HTR-8/SVneo (cell line): ENCODE measurements at places on chromosomes 11 and 22.

GRCh38 chr22:22180738-22181285 lies 63.8 kb upstream of the VPREB1 start:
- DNase-seq, result no peak

- DNase-seq, result peak; percentile 89
Observed at GRCh38 chr11:44955015-44955738, 4.5 kb upstream of the TP53I11 start.

- DNase-seq, result no peak
Observed at GRCh38 chr11:107151158-107151557, 132.9 kb upstream of the GUCY1A2 start.

- DNase-seq, result no peak
Observed at GRCh38 chr22:42152661-42153270, 22.2 kb upstream of the CYP2D6 start.

- DNase-seq, result no peak
Observed at GRCh38 chr22:22810018-22810427, 77.6 kb upstream of the IGLL5 start.

DNA sequence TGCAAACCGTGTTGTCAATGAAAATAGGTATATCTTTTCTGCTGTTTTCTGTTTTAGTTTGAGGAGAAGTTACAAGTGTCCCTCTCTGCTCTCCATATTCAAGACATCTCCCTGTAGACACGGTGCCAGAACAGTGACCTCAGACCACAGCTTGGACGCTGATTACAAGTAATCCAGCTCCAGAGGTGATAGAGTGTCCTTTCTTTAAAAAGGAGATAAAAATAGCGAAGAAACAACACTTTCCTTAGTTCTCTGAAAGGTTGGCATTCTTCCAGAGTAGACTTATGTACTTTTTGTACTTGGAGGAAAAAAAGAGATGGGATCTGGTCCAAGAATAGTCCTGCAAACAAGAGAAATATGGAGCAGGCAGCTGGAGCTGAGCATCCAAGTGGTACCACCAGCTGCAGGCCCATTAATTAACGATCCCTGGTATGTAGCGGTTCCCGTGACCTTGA lies 43.0 kb upstream of the WT1 start:
- no peak for DNase-seq
